ENCODE measurements at places on chromosomes 6 and 20. TPM values are rescaled to one million over a fixed set of nuclear protein-coding genes. Genes with fewer than 3 reads are reported as not detected.

Gene PAK5
- total RNA-seq: not detected

- no peak for DNase-seq
These were observed 538.6 kb upstream of the MARCKS start for GRCh38 chr6:113318575-113318917.

- DNase-seq: peak; percentile 91
These were observed 864 bp upstream of the CEBPB start for GRCh38 chr20:50189681-50190250.

DNA sequence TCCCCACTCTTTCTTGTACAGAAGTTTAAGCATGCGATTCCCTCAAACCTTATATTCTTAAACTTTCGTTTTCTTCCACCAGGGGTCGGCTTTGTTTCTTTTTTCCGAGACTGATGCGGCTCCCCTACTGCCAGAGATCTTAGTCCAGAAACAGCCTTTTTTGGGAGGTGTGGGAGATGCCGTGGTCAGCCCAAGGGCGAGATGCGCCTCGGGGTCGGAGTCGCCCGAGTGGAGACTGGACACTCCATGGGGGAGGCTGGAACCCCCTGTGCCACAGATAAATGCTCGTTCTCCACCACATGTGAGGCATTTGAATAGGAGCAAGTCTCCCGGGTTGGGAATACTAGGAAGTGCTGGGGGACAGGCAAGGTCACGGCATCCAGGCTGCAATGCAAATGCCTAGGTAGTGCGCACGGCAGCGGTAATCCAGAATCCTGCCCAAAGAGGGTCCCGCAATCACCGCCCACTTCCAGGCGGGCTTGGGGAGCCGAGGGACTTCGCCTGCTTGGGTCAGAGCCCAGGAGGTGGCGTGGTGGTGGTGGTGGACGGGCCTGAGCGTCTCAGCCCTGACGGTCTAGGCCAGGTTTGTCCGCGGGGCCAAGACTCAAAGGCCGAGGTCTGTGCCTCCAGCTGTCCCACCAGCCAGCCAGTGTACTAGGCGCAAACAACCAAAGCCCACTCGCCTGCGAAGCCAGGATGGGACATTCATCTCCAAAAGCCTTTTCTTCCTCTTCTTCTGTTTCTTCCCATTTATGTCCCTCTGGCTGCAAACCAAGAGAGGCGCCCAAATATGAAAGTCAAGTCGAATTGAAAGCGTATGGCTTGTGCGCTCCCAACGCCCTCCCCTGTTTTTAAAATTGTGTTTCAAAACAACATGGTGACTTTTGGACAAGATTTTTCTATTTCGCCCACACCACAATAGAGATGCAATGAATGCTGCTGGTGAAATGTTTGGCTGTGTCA, 39.3 kb upstream of the OSTM1 start:
- peak; percentile 50 for DNase-seq

GRCh38 chr20:59157961-59158541, 5.6 kb upstream of the ZNF831 start:
- DNase-seq: no peak

- DNase-seq: peak; percentile 57
These were observed 1.4 kb downstream of the GFOD1 start for GRCh38 chr6:13485923-13486562.

DNA sequence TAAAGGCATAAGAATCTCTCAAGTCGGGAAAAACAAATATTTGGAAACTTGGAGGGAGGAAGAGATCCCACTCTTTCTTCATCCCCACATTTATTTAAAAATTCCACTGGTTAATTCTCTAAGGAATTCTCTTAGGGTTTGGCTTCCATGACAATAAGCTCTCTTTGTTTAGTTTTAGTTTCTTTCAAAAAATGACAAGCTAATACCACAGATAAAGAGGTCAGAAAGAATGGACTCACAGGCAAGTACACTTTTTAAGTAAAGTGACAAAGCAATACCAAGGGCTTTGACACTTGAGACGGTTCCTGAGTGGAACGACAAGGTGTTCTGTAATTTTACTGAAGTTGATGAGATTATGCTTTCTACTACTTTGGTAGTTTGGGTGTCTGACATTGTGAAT, 872.1 kb downstream of the PHF3 start:
- no peak for DNase-seq

DNA sequence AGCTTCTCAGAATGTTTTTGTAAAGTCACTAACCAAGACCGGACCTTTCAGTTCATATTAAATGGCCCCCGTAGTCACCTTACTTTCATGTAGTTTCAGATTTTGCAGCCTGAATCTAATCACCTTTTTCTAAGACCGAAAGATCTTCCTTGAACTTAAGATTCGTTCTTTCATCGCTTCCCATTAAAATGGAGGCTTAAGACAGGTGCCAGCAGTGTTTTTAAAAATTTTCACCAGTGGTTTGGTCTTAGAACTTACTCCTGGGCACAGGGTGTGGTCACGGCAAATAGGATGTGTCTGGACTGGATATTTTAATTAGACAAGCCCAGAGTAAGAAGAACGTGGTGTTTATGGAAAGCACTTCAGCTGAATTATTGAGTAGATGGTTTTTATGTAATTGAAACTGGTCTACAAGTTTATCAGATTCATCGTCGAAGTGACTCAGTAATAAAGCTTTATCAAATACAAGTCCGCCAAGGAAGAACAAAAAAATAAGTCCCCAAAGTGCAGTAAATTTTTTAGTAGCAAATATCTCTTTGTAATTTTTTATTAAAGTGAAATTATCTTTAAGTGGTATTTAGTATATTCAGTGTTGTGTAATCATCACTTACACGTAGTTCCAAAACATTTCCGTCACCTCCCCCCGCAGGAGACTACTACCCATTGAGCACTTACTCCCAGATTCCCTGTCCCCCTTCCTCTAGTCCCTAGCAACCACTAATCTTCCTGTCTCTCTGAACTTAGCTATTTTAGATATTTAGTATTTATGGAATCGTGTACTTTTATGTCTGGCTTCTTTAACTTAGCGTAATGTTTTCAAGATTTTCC, 868 bp downstream of the SRSF3 start:
- peak; percentile 67 for DNase-seq

Gene WASF1
- 16.0 TPM for total RNA-seq

Gene TRAPPC3L
- not detected for total RNA-seq
